ENCODE measurements at places on chromosomes 3 and 15.

DNA sequence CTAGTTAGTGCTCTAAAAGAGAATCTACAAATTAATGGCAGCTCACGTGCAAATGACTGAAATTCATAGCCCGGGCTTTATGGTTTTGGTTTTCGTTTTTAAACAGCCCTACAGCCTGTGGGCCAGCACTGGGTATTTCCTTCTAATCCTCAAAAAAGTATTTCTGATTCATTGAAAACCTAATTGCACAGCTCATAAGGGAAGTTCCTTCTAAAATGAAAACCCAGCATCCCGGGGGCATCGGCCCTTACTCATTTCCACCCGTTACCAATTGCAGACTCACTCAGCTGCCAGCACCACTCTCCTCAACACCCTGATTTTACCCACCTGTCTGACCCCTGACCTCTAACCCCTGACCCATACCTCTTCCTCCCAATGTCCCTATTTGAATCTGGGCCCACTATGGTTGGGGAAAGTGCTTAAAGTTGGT, 59.5 kb upstream of the ZNF148 start:
- no peak for DNase-seq

GRCh38 chr3:14303336-14304100, 98.9 kb upstream of the SLC6A6 start:
- DNase-seq = no peak

- no peak for DNase-seq
These were observed 150.2 kb downstream of the SMAD6 start for GRCh38 chr15:66852064-66852905.

- DNase-seq = no peak
These were observed 508.2 kb downstream of the SHQ1 start for GRCh38 chr3:72340056-72340455.

GRCh38 chr3:105868431-105868741, 426 bp downstream of the CBLB start:
- peak; percentile 57 for DNase-seq

GRCh38 chr15:40563426-40563825, 1.4 kb downstream of the CCDC32 start:
- DNase-seq = no peak

- DNase-seq = no peak
These were observed 112.1 kb upstream of the TMEM108 start for GRCh38 chr3:132926098-132926497.

- no peak for DNase-seq
These were observed 133.8 kb downstream of the EPHB1 start for GRCh38 chr3:134928819-134929218.

GRCh38 chr3:138675393-138675792, 66.8 kb downstream of the FAIM start:
- no peak for DNase-seq

- no peak for DNase-seq
These were observed 140.3 kb downstream of the FEZF2 start for GRCh38 chr3:62233065-62233464.

DNA sequence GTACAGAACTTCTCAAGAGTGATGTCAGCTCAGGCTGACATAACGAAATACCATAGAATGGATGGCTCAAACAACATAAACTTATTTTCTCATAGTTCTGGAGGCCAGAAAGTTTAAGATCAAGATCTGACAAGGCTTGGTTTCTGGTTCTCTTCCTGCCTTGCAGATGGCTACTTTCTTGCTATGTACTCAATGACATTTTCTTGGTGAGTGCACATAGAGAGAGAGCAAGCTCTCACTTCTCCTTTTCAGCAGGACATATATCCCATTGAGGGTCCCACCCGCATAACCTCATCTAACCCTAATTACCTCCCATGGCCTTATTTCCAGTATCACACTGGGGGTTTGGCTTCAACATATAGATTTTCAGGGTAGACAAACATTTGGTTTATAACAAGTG, 1072.1 kb downstream of the PLOD2 start:
- no peak for DNase-seq

- no peak for DNase-seq
These were observed 326.0 kb upstream of the SGO1 start for GRCh38 chr3:20511863-20512505.
